ENCODE measurements at places on chromosomes 5 and 9.

- peak; percentile 82 for DNase-seq
Measured at GRCh38 chr9:114082017-114082762, 4.1 kb upstream of the AMBP start.

DNA sequence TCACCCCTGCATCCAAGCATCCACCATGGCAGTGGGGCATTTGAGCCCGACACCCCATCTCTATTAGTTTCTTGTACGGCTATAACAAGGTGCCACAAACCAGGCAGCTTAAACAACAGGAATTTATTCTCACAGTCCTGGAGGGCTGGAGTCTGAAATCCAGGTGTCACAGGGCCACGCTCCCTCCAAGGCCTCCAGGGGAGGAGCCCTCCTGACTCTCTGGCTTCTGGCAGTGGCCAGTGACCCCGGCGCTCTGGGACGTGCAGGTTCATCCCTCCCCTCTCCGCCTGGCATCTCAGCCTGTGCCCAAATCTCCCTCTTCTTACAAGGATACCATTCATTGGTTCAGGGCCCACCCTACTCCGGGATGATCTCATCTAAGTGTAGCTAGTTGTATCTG, 394.5 kb upstream of the IRX1 start:
- DNase-seq, result no peak

- no peak for DNase-seq
Measured at GRCh38 chr5:102663749-102664530, 91.2 kb upstream of the PAM start.

DNA sequence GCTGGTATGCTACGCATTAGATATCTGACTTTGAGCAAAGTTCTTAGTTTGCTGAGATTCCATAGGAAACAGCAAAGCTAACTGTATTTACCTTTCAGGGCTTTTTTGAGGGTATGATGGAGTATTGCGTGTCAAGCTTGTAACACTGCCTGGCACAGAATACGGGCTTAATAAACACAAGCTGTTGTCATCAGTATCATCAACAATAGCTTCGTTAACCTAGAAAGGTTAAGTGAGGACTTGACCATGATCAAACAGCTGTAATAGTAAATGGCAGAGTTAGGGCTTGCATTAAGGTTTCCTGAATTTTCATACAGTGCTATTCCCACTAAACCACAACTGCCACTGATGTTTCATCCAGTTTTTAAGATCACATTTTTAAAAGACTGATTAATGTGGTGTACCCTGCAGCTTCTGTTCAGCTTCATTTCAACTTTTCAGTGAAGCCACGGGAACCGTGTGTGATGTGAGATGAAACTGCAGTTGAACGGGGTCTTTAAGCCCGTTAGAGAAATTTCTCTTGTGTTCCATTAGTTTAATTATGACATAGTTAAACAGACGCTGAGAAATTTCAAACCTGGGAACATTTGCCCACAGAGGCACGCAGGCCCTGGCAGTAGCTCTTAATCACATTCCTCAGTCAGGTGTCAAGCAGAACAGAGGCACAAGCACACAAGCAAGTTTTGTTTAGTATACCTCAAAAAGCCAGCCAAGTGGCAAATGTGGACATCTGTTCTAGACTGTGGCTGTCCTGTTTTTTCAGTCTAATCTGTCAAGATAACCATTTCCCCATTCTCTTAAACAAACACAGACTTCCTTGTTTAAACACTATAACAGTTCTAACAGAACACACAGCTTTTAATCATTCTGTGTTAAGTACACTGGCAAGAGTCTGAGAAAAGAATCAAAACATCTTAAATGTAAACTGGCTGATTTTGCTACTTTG, 147.1 kb downstream of the ZNF608 start:
- DNase-seq, result no peak

DNA sequence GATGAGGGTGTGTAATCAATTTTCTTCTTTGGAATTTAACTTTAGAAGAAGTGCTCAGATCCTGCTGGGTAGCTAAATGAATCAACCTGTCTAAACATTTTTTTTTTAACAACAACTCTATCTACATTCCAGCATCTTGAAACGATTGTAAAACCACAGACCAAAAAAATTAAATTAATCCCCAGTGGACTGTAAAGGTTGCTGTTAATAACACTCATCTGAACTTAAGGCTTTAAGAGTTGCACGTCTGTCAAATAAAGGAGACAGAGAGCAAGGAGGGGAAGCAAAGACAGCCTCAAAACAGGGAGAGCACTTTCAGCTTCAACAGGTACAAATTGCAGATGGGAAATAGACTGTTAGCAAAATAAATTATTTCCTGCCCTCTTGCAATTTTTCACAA, 548.5 kb downstream of the DTWD2 start:
- DNase-seq, result no peak

- no peak for DNase-seq
Measured at GRCh38 chr9:136679431-136679941, 7.8 kb downstream of the AGPAT2 start.

- DNase-seq, result no peak
Measured at GRCh38 chr9:29668732-29669131, 2095.5 kb upstream of the C9orf72 start.

DNA sequence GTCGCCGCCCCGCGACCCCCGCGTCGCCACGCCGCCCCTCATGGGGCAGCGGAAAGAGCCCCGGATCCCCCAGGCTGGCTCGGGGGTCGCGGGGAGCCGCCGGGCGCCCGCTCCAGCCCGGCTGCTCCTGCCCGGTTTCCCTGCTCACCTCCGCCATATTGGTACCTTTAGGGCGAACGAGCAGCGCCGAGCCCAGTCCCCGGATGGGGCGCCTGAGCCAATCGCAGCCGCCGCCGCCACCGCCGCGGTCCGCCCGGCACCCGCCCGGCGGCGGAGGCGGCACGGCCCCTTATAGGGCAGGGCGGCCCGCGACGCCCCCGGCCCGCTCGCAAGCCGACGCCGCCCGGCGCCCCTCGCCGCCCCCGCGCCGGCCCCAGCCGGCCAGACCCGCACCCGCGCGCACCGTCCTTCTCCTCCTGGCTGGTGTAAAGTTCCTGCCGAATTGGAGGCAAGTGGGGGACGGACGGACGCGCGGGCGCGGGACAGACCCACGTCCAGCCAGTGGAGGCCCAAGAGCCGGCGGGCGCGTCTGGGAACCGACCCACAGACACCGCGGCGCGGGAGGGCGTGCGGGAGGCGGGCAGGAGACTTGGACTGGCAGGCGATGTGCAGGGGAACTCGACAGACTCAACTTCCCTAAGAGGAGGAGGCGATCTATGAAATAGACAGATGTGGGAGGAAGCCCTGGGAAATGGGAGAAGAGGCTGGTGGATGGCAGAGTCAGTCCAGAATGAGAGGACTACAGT, at the start of gene MIER3:
MIER3 (minus strand) TSS at position 178 of the 746 bp plus-strand sequence; CDS start at position 157, 21 bp downstream.
- DNase-seq, result peak; percentile 90

DNA sequence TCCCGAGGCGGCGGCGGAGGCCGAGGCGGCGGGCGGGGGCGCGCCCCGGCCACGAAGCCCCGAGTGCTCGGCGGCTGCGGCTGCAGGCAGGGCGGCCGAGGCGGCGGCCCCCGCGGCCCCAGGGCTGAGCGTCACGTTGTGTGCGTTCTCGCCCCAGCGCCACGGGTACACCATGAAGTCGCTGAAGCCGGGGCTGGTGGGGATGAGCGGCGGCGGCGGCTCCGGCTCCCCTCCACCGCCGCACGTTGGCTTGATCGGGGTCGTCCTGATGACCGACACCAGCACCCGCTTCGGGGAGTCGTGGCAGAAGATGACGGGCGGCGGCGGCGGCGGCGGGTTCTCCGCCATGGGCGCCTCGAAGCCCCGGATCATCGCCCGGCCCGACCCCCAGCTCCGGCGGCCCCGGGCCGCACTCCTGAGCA, 498 bp downstream of the ZNF367 start:
- peak; percentile 75 for DNase-seq

- DNase-seq, result no peak
Measured at GRCh38 chr9:104748359-104749031, 1.0 kb downstream of the NIPSNAP3A start.
